ENCODE measurements at places on chromosomes 16 and 17.

DNA sequence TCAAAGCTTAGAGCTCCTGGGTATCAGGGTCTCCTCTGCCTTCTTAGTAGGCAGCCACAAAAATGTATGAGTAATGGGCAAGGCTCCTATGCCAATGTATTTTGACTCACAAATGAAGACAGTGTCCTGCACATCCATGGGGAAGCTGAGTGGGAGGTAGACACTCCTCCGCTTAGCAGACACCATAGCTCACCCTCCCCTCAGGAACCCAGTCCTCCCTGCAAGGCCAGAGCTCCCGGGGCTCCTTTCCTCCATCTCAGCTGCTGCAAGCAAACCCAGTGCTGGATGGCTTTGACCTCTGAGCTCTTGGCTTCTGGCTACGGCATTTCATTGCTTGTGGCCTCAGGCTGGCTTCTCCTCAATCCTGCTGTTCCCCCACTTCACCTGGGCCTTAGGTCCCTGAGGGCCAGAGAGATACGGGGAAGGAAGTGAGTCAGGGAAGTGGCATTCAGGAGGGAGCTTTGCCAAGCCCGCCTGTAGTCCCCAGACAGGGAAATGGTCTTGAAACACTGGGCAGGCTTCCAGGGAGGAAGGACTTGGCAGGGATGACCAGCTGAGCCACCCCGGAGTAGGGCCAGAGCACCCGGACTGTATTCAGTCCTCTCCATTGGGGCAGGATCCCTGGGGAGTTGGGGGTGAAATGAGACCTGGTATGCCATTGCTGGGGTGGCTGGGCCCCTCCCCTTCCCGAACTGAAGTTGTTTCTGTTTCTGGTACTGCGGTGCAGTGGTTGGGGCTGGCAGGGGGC is 4.5 kb downstream of the ABCC3 start:
- DNase-seq, result no peak

DNA sequence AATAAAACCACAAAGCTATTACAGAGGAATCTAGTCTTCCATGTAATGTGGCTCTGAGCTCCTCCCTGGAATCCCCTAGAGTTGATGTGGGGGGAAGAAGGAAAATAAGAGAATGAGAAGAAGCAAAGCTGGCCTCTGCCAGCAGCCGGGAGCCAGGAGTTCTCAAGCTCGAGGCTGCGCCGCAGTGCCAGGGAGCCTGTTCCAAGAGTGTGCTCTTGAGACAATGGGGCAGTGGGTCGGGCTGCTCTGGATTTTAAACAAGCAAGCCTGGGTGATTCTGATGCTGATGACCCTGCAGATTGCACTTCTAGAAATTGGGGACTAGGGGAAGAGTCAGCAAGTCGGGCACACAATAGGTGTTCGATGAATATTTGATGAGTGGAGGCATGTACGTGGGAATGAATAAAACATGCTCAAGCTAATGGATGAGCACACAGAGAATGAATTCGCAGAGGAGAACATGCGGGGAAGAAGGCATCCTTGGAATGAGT is 119.9 kb downstream of the CMIP start:
- no peak for DNase-seq

- DNase-seq, result no peak
Measured at GRCh38 chr17:77592106-77592865, 366.2 kb upstream of the TNRC6C start.

DNA sequence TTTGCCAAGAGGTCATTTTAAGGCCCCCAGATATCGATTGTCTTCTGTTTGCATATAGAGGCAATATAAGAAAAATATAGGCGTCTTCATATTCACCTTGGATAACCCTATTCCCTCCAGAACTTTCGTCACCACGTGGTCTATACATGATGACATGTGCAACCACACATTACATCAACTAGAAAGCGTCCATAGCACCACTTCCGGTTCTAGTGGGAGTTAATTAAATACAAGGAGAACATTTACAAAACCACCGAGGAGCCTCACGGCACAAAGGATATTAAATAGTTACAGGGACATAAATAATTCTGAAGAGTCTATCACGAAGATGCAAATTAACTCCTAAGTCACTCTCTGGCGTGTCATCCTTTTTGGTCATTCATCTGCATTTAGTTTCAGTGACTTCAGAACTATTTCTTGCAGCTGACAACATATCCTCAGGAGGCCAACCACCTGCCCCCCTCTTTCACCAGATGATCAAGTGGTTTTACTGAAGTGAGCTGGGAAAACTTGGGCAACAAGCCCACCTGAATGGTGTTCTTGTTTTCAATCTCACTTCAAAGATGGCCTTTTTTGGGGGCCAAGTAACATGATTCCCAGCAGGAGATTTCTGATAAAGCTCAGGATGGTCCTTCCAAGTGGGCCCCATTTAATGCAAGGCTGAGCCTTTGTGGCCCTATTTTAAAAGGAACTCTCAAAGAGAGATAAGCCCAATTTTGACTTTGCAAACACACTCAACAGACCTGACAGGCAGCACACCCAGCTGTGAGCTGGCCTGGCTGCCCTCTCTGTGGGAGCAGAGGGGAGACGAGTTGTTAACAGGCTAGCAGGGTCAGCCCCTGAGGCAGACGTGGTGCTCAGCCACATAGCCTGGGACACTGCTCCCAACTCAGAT is 15.3 kb downstream of the CMTM3 start:
- no peak for DNase-seq

DNA sequence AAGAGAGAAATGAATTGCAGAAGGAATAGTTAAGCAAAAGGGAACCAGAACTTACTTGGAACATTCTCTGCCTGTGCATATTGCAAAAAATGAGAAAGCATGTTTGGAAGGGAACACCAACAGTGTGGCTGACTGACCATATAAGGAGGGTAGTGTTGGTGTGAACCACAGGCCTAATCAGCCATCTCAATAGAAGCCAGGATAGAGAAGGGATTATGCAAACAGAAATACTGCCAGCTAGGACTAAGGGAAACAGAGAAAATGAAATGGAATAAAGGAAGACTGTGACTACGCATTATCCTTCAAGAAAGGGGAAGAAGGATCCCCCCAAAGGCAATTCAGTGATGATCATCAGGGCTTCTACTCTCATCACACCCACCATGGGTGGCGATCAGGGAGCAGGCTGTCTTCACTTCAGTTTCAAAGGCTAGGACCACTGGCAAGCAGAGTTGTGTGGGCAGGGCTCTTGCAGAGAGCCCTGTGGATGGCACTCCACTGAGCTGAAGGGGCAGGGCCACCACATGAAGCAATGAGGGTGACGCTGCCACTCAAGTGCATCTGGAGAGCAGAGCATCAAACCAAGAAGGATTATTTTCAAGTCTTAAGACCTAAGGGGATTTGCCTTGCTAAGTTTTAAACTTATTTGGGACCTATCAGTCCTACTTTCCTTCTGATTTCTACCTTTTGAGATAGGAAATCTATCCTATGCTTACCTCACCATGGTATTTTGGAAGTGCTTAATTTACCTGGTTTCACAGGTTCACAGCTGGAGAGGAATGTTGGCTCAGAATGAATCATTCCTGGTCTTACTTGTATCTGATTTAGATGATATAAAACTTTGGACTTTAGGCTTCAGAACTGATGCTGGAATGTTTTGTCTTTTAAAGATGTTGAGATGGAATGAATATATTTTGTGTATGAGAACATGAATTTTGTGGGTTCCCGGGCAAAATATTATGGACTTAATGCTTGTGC is 140.5 kb downstream of the SSH2 start:
- DNase-seq, result no peak

DNA sequence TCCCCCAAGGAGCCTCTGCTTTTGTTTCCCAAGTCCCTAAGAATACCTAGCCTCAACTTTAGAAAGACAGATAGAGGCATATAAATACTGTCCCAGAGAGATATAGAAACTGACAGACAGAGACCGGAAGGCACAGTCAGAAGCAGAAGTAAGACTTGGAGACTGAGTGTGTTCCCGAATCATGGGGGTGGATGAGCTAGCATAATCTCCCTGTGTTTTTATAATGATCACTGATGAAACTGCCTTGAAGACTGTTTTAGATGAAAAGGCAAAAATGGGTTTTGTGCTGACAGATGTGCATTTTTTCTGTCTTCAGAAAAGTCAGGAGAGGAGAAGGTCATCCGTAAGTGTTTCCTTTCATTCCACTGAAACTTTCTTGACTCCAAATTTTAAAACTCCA is 8.3 kb upstream of the PSMD3 start:
- no peak for DNase-seq

DNA sequence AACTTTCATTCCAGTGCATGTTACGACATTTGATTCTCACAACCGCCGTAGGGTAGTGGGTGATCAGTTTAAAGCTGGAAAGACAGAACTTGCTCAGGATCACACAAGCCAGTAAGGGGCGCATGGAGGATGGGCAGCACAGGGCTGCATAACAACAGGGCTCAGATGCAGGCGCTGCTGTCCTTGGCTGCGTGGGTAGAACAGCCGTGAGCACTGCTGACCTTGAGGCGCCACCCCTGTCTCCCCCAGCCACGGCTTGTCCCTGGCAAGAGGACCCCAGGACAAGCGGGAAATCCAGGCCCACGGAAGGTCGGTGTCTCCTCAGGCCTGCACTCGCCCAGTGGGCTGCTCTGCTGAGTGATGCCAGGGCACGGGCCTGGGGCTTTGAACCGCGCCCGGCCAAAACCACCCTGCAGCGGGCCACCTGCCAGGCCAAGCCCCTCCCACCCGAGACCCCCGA is 84.7 kb downstream of the LMF1 start:
- no peak for DNase-seq

- DNase-seq, result no peak
Measured at GRCh38 chr17:31357839-31358394, 33.6 kb upstream of the RAB11FIP4 start.

DNA sequence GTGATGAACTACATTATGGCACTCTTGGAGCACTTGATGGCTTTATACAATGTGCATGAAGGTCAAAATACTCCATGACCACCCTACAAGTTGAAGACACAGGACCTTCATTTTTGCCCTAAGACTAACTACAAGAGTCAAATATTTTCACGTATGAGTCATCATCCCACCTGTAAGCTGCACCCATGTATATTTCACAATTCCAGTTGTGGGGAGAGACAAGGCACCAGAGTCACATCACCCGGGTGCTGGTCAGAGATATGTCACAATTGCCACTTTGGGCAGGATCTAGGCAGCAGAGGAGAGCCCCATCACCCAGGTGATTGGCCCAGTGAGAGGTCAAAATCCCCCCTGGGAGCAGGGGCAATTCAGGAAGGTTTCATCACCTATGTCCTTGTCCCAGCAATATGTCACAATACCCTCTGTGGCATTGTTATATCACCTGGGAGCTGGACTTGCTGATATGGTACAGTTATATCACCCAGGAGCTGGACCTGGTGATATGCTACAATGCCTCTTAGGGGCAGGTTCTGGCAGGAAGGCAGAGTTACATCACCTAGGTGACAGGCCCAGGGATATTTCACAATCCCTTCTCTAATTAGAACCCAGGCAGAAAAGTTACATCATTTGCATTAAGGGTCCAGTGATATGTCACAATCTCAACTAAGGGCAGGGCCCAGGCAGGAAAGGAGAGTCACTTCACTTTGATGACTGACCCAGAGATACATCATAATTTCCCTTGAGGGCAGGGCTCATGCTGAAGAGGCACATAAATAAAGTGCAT is 1839.2 kb downstream of the TP53TG3F start:
- DNase-seq, result no peak

DNA sequence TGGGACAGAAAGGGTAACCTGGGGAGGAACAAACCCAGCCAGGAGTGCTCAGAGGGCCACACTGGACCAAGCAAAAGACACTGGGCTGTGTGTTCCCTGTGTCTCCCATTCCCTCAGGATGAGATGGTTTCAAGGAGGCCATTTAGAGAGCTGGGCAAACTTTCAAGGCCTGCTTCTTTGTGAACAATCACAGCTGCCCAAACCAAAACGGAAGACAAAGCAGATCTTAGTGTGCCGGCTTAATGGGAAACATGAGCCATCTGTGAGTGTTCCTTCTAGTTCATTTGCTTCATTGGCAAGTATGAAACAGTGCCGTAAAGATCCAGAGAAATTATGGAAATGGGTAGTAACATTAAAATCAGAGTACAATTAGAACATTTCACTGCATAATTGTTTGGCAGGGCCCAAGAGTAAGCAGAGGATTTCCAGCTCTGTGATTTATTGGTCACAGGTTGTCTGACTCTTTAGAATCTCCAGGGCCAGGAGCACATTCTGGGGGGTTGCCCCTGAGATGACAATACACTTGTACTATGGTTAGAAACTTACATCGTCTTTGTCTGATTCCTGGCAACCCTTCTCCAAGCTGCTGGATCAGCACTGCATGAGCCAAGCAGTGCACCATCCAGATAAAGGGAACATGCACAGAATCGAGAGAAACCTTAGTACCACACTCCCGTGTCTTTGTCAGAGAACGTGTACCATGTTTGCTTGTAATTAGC is 412.1 kb downstream of the RBFOX1 start:
- no peak for DNase-seq

DNA sequence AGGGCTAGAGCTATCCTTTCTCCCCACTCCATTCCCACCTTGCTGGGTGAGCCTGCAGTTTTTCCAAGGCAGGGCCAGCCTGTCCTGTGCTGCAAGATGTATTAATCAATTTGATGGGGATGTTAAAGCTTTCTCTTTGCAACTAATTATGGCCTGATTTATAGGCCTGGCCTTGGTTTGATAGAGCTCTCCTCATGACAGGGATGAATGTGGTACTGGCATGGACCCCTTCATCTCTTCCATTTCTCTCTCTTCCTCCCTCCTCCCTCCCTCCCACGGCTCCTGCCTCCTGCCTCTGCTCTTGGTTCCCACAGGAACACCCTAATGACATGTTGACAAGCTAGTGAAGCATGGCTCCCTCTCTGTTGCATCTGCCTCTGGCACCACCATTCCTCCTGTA is 47.2 kb upstream of the SKAP1 start:
- no peak for DNase-seq

- DNase-seq, result no peak
Measured at GRCh38 chr16:19008245-19009169, 24.8 kb downstream of the TMC7 start.

DNA sequence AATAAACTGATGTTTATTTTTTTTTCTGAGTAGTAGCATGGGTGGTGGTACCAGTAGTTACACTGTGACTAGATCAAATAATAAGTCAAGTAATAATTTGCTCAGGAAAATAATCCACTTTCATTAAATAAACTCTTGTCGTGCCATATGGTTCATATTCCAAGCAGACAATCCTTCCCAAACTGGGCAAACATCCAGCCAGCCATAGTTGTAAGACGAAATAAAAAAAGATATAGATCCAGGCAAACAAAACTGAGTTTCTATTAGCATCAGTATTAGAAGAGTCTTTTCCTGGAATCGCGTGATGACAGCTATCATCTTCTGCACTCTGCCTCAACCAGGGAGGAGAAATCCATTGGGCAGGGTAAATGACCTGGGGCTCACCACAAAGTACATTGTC is 508.4 kb upstream of the GOT2 start:
- no peak for DNase-seq

- peak; percentile 16 for DNase-seq
Measured at GRCh38 chr17:78933025-78933958, 8.1 kb upstream of the TIMP2 start.

DNA sequence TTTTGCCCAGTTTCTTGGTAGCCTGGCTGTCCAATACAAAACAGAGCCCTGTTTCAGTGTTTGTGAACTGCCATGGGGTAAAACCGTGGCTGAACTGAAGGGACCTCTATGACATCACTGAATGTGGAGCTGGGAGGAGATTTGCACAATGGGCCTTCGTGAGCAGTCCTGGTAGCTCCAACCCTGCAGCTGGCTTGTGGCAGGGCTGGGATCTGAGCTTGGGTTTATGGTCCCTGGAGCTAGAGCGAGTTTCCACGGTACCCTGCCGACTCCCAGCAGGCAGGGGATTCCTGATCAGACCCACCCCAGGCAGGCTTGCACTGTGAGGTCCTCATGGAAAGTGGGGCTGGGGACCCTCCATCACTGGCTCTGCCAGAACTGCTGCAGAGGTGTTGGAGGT is 247.0 kb downstream of the GSG1L start:
- DNase-seq, result no peak

All from SIG-M5 (cell line).